ENCODE measurements at places on chromosomes 7 and 10.
A peak's percentile ranks its signal among the peaks of the same experiment; 100 is the strongest.

- DNase-seq: peak; percentile 71
Measured at GRCh38 chr10:111598433-111599059, 521.7 kb downstream of the ADRA2A start.

GRCh38 chr7:66696774-66697191 lies 43.8 kb upstream of the RABGEF1 start:
- peak; percentile 46 for DNase-seq

GRCh38 chr10:126387041-126387921 lies 996 bp downstream of the ADAM12 start:
- peak; percentile 82 for DNase-seq

- no peak for DNase-seq
Measured at GRCh38 chr10:50592961-50593418, 30.8 kb downstream of the SGMS1 start.

- peak; percentile 39 for DNase-seq
Measured at GRCh38 chr10:88968391-88968790, 15.8 kb upstream of the ACTA2 start.

Measured in AG20443 (cell line).